Stimulated activated CD4-positive, alpha-beta T cell treated with anti-CD3 and anti-CD28 coated beads, Interleukin-4, amount 100 ng/mL, for 48 hours (primary cell): ENCODE measurements at places on chromosomes 16 and 17.

DNA sequence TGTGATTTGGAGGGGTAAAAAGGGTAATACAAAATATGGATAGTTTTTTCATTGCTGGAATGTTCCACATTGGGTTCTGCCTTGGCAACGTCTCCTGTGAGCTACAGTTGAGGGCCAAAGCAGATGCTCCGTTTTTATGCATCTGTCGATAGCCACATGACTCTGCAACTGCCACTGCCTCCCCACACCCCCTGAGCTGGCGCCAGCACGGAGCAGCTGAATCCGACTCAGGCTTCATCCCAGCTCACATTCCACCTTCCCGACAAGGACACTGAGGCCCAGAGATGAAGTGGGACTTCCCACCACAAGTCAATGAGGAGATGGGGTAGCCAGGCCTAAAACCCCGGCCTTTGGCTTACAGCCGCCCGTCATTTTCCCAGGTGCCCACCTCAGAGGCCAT is 334.1 kb downstream of the CDH13 start:
- DNase-seq = no peak

- DNase-seq = no peak
Measured at GRCh38 chr16:83913245-83913633, 14.3 kb downstream of the MLYCD start.

DNA sequence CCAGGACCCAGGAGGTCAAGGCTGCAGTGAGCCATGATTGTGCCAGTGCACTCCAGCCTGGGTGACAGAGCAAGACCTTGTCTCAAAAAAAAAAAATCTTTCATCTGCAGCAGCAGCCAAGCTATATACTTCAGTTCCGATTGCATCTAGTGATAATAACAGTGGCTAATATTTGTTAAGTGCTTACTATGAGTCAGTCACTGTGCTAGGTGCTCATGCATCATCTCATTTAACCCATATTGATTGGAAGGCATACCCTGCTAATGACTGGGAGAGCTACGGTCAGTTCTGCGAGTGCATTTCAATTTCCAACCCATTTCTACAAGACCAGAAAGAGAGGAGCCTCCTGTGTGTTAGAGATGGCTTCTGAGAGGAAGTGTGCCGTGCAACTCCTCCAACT is 7.7 kb upstream of the TUBG2 start:
- no peak for DNase-seq

GRCh38 chr16:4265676-4266075 is 7.1 kb downstream of the TFAP4 start:
- DNase-seq = no peak

DNA sequence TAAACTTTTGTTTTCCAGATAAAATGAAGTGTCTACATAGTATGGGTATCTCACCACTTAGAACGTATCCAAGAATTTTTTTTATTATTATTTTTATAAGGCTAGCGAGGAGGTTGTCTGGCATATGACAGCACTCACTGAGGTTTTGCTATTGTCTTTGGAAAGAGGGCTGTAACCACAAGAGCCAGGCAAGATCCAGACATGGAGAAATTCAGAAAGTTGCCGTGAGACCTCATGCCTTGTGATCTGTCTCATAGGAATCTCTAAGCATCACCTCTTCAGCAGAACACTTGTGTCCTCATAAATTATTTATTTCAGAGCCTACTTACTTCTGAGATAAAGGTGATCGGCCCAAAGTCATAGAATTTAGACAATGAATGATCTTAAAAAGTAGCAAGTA is 410.8 kb downstream of the CDH11 start:
- no peak for DNase-seq

DNA sequence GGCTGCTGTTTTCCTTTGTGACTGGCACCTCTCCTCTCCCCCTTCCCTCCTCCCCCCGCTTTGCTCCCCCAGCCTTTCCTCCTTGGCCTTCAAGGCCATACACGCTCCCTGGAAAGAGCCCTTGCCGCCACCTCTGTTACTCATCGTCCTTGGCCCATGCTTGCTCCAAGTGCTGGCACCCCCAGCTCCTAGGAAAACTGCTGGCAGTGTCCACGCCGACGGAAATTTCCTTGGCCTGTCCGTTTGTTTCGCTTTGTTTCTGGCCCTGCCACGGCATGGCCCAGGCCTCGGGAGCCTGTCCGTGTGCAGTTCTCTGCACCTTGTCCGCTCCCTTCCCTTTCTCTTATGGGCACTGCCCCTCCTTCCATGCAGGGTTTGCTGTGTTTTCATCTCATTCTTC is 18.0 kb downstream of the CA5A start:
- no peak for DNase-seq

GRCh38 chr17:37830151-37830993 is 85.5 kb upstream of the HNF1B start:
- no peak for DNase-seq

DNA sequence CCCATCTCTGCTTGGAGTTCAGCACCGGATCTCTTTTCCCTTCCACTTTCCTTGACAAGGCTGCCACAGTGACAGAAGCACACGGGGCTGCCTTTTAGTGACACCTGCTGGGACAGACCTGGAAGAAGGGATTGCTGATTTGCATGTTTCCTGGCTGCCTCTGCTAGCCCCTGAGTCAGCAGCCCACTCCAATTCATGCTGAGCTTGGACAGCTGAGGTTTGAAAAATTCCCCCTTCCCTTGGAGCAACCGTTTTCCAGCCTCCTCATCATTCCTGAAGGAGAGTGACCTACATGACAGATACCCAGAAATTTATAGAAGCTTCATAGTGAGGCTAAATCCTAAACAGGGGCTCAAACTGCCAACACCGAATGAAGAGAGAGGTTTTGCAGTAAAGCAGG is 18.8 kb upstream of the RBL2 start:
- no peak for DNase-seq

DNA sequence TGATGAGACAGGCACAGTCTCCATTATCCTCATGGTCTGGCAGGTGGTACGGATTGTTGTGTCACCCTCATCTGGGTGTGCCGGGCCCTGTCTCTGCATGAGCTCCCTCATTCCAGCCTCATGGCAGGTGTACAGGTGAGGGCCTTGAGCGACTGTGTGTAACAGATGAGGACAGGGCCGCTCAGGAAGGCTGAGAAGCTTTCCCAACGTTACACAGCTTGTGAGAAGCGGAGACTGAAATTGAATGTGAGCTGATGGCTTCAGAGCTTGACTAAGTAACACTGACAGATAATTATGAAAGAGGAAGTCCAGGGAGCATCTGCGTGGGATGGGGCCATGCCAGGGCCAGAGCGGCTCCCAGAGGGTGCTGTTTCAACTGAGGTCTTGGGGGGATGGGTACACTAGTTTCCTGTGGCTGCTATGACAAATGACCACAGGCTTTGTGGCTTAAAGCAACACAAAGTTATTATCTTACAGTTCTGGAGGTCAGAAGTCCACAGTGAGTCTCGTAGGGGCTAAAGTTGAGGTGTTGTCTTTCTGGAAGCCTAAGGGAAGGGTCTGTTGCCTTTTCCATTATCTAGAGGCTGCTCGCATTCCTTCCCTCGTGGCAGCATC is 36.7 kb downstream of the CMIP start:
- no peak for DNase-seq

DNA sequence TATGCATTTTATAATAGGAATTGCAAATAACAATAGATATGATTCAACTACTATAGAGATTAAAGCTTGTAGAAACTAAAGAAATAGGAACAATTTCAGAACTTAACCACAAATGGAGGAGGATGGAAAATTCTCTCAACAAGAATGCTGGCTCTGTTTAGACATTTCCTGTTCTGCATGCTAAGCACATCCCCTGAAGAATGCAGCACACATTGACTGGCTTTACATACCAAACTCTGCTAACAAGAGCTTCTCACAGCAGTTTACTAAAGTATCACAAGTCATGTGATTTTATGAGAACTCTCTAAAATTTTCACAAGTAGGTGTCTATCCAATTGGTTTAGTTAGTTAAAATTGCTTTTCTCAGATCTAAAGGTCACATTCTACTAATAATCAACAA is 85.2 kb downstream of the SPAG9 start:
- no peak for DNase-seq

- no peak for DNase-seq
Measured at GRCh38 chr16:1548727-1549126, 15.3 kb downstream of the TMEM204 start.

- no peak for DNase-seq
Measured at GRCh38 chr16:85584267-85584666, 28.9 kb upstream of the GSE1 start.

DNA sequence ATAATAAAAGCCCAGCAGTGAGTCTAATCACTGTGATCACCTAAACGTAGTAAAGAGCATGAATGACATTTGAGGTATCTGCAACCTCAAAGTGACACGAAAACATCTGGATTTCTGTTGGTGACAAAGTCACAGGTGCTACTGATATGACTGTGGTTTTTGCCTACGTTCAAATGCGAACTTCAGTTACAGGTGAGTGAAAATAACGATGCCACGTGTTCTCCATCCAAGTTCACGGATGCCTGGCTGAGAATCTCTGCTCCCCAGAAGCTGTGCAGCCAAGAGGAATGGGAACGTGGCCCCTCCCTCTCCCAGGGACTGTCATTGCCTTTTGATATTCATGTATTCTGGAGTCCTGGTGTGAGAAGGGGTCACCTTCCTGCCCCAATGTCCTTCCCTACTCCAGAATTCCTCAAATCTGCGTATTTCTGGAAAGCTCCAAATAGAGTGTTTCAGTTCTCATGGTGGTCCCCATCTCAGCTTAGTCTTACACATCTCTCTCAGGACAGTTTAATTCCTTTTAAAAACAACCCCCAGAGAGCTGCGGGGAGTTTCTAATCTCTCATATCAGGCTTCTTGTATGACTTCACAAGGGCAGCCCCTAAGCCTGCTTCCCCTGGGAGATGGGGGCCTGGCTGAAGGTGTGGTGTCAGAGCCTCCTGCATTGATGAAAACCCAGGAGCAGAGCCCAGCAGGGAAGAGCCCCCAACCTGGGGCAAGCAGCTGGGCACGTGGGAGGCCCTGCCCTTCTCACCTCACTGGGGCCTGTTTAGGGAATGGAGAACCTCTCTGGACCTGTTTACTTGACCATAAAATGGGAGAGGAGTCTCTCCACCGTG is 25.8 kb downstream of the PIK3R5 start:
- no peak for DNase-seq

DNA sequence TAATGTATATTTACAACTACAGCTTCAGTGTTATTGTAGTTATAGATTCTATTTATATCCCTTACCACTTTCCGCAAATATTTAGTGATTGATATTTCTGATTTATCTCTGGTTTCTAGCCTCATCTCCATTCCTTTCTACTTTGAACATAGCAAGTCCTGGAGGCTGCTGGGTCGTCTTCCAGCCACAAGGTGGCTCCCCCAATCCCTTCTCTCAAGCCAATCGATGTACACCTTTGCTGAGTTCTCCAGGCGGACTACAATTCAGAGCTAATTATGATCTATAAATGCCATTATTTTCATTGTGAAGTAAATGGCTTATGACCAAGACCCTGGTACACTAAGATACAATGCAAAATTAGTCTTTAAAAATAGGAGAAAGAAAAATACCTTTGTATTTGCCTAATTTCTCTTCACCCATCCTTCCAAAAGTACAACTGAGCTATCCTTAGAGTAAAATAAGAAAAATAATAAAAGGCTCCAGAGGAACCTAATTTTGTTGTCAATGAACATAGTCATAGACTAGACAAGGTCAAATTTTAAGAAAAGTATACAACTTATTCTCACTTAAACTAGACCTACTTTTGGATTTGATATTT is 122.1 kb downstream of the SKAP1 start:
- DNase-seq = peak; percentile 27

DNA sequence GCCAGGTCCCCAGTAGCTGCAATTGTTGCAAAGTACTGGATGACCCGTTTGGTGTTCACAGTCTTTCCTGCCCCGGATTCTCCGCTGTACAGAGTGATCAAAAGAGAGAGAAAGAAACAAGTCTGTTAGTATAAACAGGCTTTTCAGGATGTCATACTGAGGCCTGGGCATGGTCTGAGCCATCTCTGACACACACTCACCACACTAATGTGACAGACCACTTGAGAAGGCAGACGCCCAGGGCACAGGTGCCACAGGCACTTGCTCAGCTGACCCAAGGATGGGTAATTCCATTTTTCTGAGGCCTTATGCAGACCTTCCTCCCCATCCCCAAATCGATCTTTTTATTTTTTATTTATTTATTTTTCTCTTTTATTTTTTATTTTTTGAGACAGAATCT is 7.5 kb downstream of the MYH3 start:
- DNase-seq = no peak

- no peak for DNase-seq
Measured at GRCh38 chr16:6891496-6891895, 441.1 kb upstream of the RBFOX1 start.

DNA sequence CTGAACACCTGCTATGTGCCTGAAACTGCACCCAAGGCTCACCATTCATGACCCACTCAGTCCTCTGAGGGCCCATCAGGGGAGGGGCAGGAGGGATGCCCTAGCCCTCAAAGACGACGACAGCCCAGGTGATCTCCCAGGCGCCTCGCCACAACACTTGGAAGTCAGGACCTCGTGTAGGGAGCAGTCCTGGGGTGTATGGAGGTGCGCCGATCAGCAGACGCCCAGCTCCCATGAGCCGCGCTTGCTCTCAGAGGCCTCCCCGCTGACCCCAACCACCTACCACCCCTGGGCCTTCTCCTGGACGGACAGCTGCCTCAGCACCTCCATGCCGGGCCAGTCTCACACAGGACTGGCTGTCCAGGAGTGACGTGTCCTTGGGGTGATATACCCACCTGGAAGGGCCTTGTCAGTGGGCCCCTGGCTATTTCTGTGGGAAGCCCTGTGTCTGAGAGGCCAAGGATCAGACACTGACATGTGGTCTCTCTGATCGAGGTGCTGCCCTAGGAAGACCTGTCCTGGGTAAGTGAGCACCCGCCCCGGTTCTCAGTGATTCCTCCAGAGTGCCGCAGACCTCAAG is 26.7 kb downstream of the KDM8 start:
- no peak for DNase-seq

- no peak for DNase-seq
Measured at GRCh38 chr16:79751471-79752184, 151.1 kb upstream of the MAF start.

DNA sequence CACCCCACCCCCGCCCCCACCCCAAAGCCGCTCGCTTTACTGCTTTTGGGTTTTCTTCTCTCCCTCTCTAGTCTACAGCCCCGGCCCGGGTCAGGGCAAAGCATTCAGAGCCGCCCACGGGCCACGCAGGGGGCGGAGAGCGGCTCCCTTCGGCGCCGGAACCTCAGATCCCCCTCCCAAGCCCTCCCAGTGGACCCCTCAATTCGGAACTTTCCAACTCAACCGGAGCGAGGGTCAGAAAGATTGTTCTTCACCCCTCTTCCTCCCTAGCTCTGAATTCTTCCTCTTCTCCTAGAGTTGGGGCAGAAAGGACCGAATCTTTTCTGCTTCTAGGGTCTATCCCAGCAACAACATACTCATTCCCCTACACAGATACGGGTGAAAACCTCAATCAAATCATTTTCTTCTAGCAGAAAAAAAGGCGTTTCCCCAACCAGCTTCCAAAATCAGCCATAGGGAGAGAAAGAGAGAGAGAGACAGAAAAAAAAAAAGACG is 1.0 kb downstream of the HOXB2 start:
- DNase-seq = peak; percentile 47

- DNase-seq = no peak
Measured at GRCh38 chr16:81816351-81816750, 37.3 kb downstream of the PLCG2 start.
